ENCODE measurements at places on chromosomes 16 and 17.

GRCh38 chr16:16907089-16907488 lies 528.1 kb downstream of the NPIPA7 start:
- no peak for DNase-seq

GRCh38 chr16:3214904-3215600 lies 19.9 kb downstream of the ZNF200 start:
- DNase-seq = no peak

DNA sequence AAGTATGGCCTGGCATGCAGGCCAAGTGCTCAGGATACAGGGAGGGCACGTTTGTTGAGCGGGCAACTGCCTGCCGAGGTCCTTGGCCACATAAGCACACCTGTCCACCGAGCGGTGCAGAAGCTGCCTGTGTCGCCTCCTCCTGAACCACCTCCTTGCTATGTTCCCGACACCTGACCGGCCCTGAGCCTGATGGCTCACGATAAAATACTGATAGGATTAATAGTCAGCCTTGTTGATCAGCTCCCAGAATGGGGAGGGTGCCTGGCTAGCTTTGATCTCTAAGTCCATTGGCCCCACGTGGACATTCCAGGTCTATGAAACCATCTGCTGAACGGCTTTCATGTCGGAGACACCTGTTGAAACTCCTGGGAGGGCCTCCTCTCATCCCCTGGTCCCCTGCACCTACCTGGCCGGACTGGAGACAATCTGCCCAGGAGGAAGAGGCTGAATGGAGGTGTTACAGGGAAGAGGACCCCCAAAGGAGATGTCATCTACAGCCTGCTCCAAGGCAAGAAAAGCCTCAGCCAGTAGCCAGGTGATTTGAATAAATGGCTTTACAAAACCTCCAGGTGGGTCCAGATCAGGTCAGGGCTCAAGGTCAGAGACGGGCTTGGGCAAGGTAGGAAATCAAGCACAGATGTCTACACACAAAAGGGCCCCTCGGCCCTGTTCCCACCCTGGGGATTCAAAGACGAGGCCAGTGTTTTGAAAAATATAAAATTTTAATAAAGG lies 33.4 kb downstream of the AXIN2 start:
- no peak for DNase-seq

GRCh38 chr16:51473091-51473490 lies 322.0 kb upstream of the SALL1 start:
- DNase-seq = no peak

DNA sequence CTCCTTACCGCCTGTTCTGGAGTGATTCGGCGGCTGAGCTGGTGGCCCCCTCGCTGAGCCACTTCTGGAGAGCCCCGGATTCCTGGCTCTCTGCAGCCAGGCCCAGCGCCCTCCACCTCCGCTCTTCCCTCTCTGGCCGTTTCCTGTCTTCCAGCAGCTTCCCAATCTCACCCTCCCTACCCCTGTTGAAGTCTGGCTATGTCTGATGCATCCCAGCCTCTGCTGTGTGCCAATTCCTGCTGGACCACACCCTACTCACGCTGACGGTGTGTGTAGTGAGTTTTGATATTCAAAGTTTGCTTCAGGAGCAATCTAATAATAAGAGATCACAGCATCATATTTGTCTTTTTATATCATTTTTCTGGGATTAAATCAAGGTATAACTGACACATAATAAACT lies 9.4 kb downstream of the CD300LD start:
- DNase-seq = no peak

DNA sequence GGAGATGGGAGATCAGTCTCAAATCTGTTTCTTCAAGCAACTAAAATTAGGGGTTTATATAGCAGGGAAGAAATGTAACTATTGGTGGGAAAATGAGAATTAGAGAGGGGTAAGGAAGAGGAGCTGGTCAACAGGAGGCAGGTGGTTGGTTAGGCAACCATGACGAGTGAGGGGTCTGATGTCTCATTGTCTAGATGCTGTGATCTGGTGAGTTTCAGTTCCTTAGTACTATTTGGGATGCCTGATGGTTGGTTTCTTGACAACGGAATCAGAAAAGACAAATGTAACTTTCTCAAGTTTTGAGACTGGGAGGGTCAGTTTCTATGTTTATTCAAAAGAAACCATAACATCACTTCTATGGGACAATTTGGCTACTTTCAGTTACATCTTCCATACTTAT lies 415.3 kb upstream of the C16orf82 start:
- DNase-seq = no peak

- DNase-seq = no peak
These were observed 12.9 kb upstream of the CACNG4 start for GRCh38 chr17:66951605-66951953.

GRCh38 chr17:43338886-43339516 lies 59.8 kb upstream of the ARL4D start:
- DNase-seq = peak; percentile 46

GRCh38 chr17:7233701-7234082 lies 625 bp downstream of the DVL2 start:
- no peak for DNase-seq

GRCh38 chr16:67943256-67943618 lies 683 bp downstream of the LCAT start:
- DNase-seq = no peak

All from activated gamma-delta T cell treated with anti-CD3 and anti-CD28 coated beads, Interleukin-2, amount 50 U/mL, for 16 hours (primary cell).